Activated CD8-positive, alpha-beta T cell treated with anti-CD3 and anti-CD28 coated beads, Interleukin-2, amount 10 ng/mL, durations not matched to agents 7 days and 5 days (primary cell): ENCODE measurements at places on chromosomes 11 and 22. TPM values are rescaled to one million over a fixed set of nuclear protein-coding genes. Genes with fewer than 3 reads are reported as not detected.
A peak's percentile ranks its signal among the peaks of the same experiment; 100 is the strongest.

GRCh38 chr22:48464246-48464645, 1363.4 kb downstream of the BRD1 start:
- no peak for DNase-seq

MUC5AC gene
- total RNA-seq, result not detected

DBX1 gene
- not detected for total RNA-seq

GRCh38 chr11:73269459-73270015, 2.6 kb upstream of the P2RY6 start:
- no peak for DNase-seq

DNA sequence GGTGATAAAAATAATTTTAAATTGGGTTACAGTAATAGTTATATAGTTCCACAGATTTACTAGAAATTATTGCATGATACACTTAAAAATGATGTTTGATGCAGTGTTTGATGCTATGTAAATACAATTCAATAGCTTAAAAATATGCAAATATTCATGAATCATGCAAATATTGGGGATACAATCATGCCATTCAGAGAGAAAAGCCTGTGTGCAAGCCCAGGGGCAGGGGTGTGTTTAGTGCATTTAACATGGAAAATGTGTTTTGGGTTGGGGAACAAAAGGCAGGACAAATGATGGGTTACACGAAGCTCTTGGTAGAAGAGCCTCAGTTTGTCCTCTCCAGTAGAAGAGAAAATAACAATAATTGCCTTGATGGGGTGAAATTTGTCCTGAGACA, 6.0 kb downstream of the TRIM22 start:
- DNase-seq, result no peak

NAALAD2 gene
- not detected for total RNA-seq

- DNase-seq, result no peak
Observed at GRCh38 chr11:132453406-132453805, 1078.9 kb downstream of the OPCML start.

GRCh38 chr11:122173587-122173986, 57.6 kb upstream of the BLID start:
- DNase-seq, result no peak

- peak; percentile 34 for DNase-seq
Observed at GRCh38 chr11:60343094-60343704, 16.1 kb downstream of the MS4A6E start.

MRGPRF gene
- total RNA-seq, result not detected

ADORA2A gene
- total RNA-seq, result 20.4 TPM

DNA sequence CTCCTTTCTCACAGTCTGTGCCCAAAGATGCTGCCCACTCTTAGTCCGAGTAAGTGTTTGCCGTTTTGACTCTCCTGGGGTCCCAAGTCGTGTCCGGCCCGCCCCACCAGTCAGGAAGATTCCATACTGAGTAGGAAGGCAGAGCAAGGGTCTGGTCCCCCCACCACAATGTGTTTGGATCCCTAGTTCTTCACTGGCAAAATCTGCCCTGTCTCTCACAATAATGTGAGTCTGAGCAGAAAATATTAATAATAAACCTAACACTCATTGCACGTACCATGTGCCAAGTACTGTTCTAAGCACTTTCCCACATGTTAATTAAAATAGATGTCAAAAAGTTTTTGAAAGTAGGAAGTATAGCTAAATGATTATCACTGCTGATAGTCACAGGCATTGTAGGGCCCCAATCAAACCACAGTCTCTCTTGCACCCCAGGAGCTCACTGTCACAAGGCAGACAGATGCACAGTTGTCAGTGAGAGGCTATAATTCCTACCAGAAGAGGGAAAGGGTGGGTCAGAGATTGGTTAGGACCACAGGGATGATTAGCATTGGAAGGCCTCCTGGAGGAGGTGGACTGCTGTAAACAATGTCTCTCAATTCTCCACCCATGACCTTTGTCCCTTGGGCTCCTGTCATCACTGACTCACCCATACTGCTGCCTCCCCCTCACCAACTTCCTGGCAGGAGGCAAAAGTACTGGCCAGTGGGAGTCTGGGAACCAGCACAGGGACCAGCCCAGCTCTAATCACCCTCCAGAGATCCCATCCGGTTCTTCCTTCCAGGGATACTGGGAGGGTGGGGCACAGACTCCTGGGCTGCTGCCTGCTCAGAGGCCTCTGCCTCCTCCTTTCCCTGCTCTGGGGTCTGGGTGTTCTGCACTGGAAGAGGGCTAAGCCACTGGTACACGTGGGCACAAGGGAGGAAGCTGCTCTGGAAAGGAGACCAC, 1.0 kb upstream of the POLD4 start:
- DNase-seq, result no peak

DNA sequence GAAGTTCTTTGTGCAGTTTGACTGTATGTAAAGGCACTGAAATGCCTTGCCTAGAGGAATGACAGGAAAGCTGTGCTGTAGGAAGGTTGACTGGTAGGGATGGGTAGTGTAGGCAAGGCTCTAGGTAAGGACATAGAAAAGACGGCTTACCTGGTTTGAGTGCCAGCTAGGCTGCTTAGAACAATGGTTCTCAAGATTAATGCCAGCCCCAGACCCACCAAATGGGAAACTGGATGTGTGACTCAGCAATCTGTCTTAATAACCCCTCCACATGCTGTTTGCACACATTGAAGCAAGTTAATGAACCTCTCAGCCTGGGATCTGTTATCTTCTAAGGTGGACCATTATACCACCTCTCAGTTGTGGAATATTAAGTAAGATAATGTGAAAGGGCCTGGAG, 3.7 kb downstream of the RPS3 start:
- no peak for DNase-seq

GRCh38 chr11:76228875-76229149, 22.5 kb upstream of the WNT11 start:
- DNase-seq, result no peak

MUC2 gene
- total RNA-seq, result not detected

SLC25A45 gene
- 28.2 TPM for total RNA-seq

GRCh38 chr22:46686221-46687047, 51.6 kb downstream of the CERK start:
- DNase-seq, result no peak

GRCh38 chr11:45051621-45052020, 94.8 kb upstream of the PRDM11 start:
- no peak for DNase-seq

DNA sequence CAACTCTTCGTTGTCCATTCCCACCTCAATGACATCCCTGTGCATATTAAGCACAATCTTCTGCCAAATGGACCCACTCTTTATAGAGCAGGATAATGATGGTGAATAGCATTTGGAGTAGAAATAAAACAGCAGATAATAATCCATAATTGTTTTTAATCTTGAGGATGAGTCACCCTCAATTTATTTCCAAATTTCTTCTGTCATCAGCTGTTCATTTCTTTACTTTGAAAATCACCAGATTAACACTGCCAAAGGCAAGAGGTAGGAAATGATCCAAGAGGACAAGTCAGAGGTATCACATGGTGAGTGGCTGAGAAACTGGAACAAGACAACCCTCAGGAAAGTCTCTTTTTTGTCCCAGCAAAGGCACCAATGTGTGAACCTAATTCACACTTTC, 7.3 kb upstream of the AMBRA1 start:
- no peak for DNase-seq

- no peak for DNase-seq
Observed at GRCh38 chr11:73914284-73914683, 36.5 kb upstream of the DNAJB13 start.

TRIM51 gene
- total RNA-seq, result not detected

SGSM1 gene
- not detected for total RNA-seq

- no peak for DNase-seq
Observed at GRCh38 chr11:60658409-60658808, 41.0 kb upstream of the MS4A8 start.

CSNK2A3 gene
- 3.6 TPM for total RNA-seq
